ENCODE measurements at places on chromosomes 1 and 21. TPM values are rescaled to one million over a fixed set of nuclear protein-coding genes. Genes with fewer than 3 reads are reported as not detected.

DNA sequence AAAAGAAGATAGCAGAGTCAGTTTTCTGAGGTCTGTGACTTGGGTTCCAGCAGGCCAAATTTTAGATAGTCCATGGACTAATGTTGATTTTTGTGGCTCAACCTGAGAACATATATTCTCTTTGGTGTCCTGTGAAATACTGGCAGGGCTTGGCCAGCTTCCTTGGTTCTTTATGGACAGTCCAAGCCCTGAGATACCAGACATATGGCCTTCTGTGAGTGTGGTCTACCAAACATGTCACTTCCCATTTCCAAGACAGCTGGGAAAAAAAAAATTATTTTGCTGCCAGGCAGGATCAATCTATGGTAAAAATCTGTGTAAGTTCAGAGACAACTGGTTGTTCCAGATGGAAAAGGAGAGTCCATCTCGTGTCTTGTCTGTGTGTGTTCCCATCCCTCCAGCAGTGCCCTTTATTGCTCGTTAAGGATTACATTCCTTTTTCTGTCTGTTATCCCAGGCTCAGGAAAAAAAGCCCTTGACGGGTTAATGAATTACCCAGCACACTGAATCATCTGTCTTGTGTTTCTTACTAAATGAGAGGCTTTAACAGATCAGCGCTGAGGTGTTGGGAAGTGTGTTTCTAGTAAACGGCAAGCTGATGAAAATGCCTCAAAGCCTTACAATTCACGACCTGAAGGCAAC lies 33.4 kb upstream of the XPR1 start:
- H3K4me3 ChIP-seq = no peak overlapping the region
- H3K27me3 ChIP-seq = no peaks in the 10 kb centered on the region
- no peak overlapping the region for H3K27ac ChIP-seq
- H3K36me3 ChIP-seq = no peaks in the 10 kb centered on the region

Gene GRIK1
- not detected for total RNA-seq

GRCh38 chr1:193156822-193157142 lies 29.6 kb downstream of the B3GALT2 start:
- peaks cover 1% of the 10 kb centered on the region for H3K36me3 ChIP-seq
- no peak overlapping the region for H3K27ac ChIP-seq
- H3K27me3 ChIP-seq = no peaks in the 10 kb centered on the region
- no peaks in the 10 kb centered on the region for H3K4me1 ChIP-seq

- H3K4me3 ChIP-seq = no peak overlapping the region
- no peak for DNase-seq
- no peaks in the 10 kb centered on the region for H3K4me1 ChIP-seq
- H3K36me3 ChIP-seq = no peaks in the 10 kb centered on the region
- no peak overlapping the region for H3K27ac ChIP-seq
Measured at GRCh38 chr1:3676581-3677470, 24.5 kb downstream of the TP73 start.

DNA sequence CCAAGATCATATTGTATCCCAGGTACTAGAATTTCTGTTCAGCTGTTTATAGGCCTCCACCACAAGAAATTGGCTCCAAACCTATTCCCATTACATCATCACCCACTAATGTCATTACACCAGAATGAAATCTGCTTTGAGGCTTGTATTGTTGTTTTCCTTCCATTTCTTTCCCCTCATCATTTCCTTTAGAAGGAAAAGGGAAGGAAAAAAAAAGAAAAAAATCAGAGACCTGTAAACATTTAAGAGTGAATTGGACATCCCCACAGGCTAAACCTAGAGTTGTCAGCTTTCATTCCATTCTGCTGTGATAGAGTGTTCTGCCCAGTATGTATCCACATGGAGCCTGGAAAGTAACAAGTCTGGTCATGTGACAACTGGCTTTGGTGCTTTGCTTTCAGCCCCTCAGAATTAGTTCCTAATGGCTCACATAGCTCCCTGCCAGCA lies 44.6 kb downstream of the NFYC start:
- peak overlapping the region; percentile 17 for H3K27ac ChIP-seq
- peaks cover 6% of the 10 kb centered on the region for H3K4me1 ChIP-seq
- no peaks in the 10 kb centered on the region for H3K36me3 ChIP-seq

Gene SLAMF9
- total RNA-seq = not detected

Gene PTGFRN
- total RNA-seq = 1.2 TPM

DNA sequence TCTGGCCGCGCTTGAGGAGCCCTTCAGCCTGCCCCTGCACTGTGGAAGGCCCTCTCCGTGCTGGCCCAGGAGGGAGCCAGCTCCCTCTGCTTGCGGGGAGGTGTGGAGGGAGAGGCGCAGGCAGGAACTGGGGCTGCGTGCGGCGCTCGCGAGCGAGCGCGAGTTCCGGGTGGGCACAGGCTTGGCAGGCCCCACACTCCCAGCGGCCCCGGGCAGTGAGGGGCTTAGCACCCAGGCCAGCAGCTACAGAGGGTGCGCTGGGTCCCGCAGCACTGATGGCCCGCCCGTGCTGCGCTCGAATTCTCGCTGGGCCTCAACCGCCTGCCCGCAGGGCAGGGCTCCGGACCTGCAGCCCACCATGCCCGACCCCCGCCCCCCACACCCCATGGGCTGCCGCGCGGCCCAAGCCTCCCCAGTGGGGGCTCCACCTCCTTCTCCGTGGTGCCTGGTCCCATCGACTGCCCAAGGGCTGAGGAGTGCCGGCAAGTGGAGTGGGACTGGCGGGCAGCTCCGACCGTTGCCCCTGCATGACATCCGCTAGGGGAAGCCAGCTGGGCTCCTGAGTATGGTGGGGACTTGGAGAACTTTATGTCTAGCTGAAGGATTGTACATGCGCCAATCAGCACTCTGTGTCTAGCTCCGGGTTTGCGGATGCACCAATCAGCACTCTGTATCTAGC lies 46.0 kb downstream of the COL24A1 start:
- H3K4me3 ChIP-seq = no peak overlapping the region
- DNase-seq = no peak
- no peaks in the 10 kb centered on the region for H3K4me1 ChIP-seq
- H3K27me3 ChIP-seq = no peaks in the 10 kb centered on the region
- H3K27ac ChIP-seq = no peak overlapping the region

- DNase-seq = no peak
- H3K27ac ChIP-seq = no peak overlapping the region
- no peaks in the 10 kb centered on the region for H3K4me1 ChIP-seq
- no peak overlapping the region for H3K4me3 ChIP-seq
- H3K27me3 ChIP-seq = no peaks in the 10 kb centered on the region
Measured at GRCh38 chr1:180969434-180969833, 53.2 kb downstream of the STX6 start.

DNA sequence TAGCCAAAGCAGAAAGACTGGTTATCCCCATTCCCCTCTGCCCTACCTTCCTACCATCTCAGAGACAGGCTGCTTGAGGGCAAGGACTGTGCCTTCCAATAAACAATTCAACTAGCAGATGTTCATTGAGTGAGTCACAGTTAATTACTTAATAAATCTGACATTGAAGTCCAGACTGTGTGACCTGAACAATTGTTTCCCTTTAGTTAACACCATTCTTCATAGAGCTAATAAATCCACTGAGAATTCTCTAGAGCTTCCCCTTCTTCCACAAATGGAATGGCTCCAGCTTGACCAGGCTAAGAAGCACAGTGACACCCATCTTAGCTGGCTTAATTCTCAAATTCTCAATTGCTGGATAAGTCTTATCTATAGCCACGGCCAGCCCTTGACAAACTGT lies 61.9 kb upstream of the GJA5 start:
- H3K27me3 ChIP-seq = no peaks in the 10 kb centered on the region
- H3K27ac ChIP-seq = no peak overlapping the region
- no peak for DNase-seq
- H3K36me3 ChIP-seq = no peaks in the 10 kb centered on the region

DNA sequence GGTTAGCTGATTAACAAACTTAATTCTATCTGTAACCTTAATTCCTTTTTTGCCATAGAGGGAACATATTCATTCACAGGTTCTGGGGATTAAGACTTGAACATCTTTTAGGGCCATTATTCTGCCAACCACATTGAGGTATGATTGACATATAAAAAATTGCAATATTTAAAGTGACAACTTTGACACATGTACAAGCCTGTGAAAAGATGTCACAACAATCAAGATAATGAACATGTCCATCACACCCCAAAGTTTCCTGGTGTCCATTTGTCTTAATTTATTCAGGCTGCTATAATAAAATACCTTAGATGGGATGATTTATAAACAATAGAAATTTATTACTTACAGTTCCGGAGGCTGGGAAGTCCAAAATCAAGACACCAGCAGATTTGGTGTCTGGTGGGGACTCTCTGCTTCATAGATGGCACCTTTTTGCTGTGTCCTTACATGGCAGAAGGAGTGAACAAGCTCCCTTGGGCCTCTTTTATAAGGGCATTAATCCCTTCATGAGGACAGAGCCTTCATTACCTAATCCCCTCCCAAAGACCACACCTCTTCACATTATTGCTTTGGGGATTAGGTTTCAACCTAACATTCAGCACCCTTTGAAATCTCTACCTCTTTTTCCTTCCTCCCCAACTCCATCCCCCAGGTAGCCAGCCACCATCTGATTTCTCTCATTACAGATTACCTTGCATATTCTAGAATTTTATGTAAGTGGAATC lies 33.0 kb upstream of the TP53BP2 start:
- H3K27ac ChIP-seq = no peak overlapping the region
- no peaks in the 10 kb centered on the region for H3K36me3 ChIP-seq
- no peak for DNase-seq
- H3K27me3 ChIP-seq = peaks cover 5% of the 10 kb centered on the region
- H3K4me1 ChIP-seq = no peaks in the 10 kb centered on the region
- no peak overlapping the region for H3K4me3 ChIP-seq

DNA sequence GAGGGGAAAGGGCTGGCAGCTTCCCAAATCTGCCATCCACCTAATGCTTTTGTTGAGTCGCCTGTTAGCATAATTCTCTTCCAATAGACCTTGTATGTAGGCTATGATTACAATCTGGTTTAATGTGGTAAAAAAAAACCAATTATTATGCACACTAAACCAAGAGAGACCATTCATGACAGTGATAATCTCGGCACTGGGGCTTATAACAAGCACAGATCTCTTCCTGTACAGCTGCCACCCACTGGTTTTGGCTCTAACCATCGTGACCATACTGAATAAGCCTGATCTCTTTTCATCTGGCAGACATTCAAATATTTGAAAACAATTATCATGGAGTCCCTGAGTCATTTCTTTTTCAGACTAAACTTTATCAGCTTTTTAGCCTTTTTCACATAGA lies 12.0 kb upstream of the SYT14 start:
- H3K4me1 ChIP-seq = no peaks in the 10 kb centered on the region
- DNase-seq = peak; percentile 98

GRCh38 chr1:3534803-3535637 lies 76.3 kb downstream of the MEGF6 start:
- no peaks in the 10 kb centered on the region for H3K4me1 ChIP-seq
- DNase-seq = no peak
- no peaks in the 10 kb centered on the region for H3K27me3 ChIP-seq
- H3K27ac ChIP-seq = no peak overlapping the region

- H3K36me3 ChIP-seq = peaks cover 34% of the 10 kb centered on the region
- H3K27ac ChIP-seq = no peak overlapping the region
- peaks cover 4% of the 10 kb centered on the region for H3K4me1 ChIP-seq
- DNase-seq = no peak
Measured at GRCh38 chr1:16125483-16125882, 30.4 kb downstream of the EPHA2 start.

DNA sequence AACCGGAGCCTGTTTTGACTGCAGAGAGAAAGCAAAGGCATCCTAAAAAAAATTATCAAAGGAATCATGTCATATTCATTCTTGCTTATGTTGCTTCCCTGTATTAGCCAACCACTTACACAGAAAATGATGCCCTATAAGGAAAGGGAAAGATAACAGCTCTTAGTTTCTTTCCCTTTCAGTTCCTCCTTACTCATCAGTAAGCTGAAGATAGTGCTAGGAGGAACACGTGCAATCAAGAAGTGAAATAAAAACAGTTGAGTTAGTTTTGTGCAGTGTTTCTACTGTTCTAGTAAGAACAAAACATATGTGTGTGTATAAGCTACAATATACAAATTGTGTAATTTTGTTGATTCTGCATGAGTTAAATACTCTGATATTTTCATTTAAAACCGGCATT lies 45.3 kb upstream of the MTF2 start:
- H3K27ac ChIP-seq = no peak overlapping the region
- no peak for DNase-seq
- H3K4me1 ChIP-seq = no peaks in the 10 kb centered on the region
- no peak overlapping the region for H3K4me3 ChIP-seq
- H3K27me3 ChIP-seq = peaks cover 7% of the 10 kb centered on the region
- H3K36me3 ChIP-seq = no peaks in the 10 kb centered on the region

- no peak for DNase-seq
- H3K36me3 ChIP-seq = no peaks in the 10 kb centered on the region
- H3K4me3 ChIP-seq = no peak overlapping the region
- no peaks in the 10 kb centered on the region for H3K4me1 ChIP-seq
Measured at GRCh38 chr1:35864813-35865212, 18.2 kb upstream of the AGO1 start.

GRCh38 chr1:209527993-209528717 lies 55.4 kb upstream of the CAMK1G start:
- no peaks in the 10 kb centered on the region for H3K36me3 ChIP-seq
- H3K4me3 ChIP-seq = no peak overlapping the region
- H3K27ac ChIP-seq = no peak overlapping the region
- peaks cover 1% of the 10 kb centered on the region for H3K27me3 ChIP-seq

DNA sequence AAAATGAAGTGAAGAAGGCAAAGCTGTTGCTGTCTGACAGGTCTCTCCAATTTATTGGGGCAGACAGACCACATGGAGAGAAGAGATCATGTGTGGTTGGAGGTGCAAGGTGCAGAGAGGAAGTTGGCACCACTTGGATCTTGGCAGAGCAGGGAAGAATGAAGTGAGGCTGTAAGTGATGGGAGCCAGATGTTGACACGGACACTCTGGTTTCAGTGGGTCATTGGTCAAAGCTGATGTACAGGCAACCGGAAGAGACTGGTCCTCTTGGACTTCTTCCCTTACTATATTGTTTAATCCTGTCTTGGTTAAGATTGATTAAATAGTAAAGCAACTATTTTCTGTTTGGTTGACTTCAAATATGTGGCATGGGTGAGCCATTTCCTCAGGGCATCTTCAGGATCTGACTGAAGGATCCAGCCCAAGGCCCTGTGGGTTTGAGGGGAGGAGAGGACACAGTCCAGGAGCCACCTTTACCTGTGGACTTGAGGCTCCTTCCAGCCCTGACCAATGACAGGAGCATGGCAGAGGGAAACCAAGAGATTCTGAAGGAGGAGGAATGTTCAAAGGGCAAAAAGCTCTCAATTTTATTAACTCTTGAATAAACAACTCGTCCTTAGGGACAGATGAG lies 49.4 kb downstream of the NENF start:
- peaks cover 2% of the 10 kb centered on the region for H3K27me3 ChIP-seq
- H3K27ac ChIP-seq = no peak overlapping the region
- DNase-seq = no peak

Gene C1orf56
- total RNA-seq = 3.5 TPM

DNA sequence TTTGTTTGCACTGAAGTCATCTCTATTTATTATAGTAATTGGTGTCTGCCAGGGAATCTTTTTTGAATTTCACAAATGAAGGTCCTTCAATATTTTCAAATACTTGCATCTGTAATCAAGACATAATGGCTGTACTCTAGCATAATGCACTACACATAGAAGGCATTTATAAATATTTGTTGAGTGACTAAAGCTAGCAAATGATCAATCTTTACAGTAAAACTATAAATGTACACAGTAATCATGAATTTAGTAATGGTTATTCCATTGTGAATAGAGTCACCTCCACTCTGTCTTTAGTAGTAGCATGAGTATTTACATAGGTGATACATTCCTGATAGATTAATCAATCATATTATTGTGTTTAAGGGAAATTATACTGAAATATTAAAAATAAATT lies 119.6 kb downstream of the USH2A start:
- no peaks in the 10 kb centered on the region for H3K4me1 ChIP-seq
- H3K27ac ChIP-seq = no peak overlapping the region
- no peaks in the 10 kb centered on the region for H3K36me3 ChIP-seq
- no peak overlapping the region for H3K4me3 ChIP-seq
- no peak for DNase-seq

Gene S100A16
- 121 TPM for total RNA-seq

Gene AIRE
- total RNA-seq = not detected

Gene VHLL
- total RNA-seq = not detected
